Stimulated activated CD4-positive, alpha-beta T cell treated with anti-CD3 and anti-CD28 coated beads, TNF-alpha, amount 100 ng/mL, for 4 hours (primary cell): ENCODE measurements at places on chromosomes 13 and 19.

- DNase-seq, result no peak
Observed at GRCh38 chr19:53311897-53312296, 21.7 kb upstream of the ZNF845 start.

DNA sequence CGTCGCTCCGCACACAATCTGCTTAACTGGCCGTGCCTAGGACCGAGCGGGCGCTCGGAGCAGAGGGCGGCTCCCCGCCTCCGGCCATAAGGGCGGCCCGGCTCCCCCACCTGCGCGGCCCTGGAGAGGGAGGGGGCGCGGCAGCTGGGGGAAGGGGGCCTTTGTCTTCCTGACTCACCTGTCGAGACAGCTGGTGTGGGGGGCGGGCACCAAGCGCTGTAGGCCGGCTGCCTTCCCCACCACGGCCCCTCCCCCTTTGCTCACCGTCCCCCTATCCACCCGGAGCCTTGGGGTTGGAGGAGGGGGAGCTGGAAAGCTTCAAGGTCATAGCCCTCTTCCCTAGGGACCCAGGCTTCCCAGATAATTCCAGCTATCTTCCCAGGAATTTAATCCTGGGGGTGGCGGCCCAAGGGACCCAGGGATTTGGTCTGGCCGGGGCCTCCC is 1.2 kb downstream of the VASP start:
- DNase-seq, result no peak

GRCh38 chr13:26819046-26819445 is 58.5 kb upstream of the GPR12 start:
- no peak for DNase-seq

GRCh38 chr13:102003848-102004570 is 397.8 kb downstream of the FGF14 start:
- DNase-seq, result no peak

DNA sequence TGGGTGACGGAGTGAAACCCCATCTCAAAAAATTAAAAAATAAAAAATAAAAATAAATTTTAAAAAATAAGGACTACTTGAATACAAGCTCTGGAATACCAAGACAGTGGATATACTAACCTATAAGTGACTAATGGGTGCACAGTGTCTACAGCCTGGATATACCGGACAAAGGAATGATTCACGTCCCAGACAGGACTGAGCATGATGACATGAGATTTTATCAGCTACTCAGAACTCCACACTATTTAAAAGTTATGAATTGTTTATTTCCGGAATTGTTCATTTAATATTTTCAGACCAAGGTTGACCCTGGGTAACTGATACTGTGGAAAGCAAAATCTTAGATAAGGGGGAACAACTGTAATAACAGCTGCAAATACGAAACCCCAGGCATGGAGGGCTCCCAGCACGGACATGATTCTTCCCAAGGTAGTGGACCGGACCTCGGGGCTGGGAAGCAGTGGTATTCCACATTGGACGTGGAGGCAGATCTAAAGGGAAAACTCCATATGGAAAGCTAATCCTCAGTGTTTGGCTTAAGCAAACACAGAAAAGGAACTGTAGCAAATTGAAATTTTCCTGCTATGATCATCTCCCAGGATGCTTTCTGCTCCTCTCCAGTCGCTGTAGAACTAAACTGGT is 102.6 kb upstream of the TSHZ3 start:
- DNase-seq, result no peak
